Naive thymus-derived CD4-positive, alpha-beta T cell (primary cell): ENCODE measurements at places on chromosomes 3 and 15. TPM values are rescaled to one million over a fixed set of nuclear protein-coding genes. Genes with fewer than 3 reads are reported as not detected.

DNA sequence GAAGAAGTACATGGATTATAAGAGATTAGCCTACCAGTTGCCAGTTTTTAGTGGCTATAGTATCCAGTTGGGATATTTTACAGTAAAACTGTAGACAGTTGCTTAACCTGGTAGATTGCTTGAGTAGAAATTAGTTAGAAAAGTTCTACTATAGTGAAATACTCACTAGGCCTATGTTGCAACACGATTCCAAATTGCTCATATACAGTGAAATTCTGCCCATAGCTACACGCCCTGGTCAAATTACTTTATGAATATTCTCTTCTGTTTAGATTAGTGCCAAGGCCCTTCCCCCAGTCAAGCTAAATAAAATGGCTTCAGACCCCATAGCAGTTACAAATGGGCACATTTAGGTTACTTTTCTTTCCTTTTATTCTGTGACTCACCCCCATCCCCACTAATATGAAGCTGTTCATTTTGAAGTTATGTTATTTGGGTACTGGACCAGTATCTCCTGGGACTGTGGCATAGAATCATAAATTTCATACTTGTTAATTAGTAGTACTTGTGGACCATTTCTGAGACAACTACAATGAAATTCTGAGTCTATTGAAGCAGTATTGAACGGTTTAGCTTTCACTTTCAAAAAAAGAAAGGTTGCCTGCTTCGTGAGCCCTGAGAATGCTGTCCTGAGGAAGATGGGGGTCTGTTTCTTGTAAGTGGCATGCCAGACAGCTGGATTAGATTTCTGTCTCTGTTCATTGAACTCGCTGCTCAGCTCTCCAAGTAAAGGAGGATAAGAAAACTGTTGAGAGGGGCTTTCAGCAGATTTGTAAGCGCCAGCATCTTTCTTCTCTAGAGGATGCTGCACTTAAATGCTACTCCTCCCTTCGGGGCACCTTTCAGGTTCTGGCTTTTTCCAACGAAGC is 65.8 kb upstream of the CFAP20DC start:
- no peaks in the 10 kb centered on the region for H3K27me3 ChIP-seq
- no peak overlapping the region for H3K4me3 ChIP-seq
- no peaks in the 10 kb centered on the region for H3K4me1 ChIP-seq
- no peak overlapping the region for H3K27ac ChIP-seq
- DNase-seq, result no peak
- no peaks in the 10 kb centered on the region for H3K36me3 ChIP-seq

DNA sequence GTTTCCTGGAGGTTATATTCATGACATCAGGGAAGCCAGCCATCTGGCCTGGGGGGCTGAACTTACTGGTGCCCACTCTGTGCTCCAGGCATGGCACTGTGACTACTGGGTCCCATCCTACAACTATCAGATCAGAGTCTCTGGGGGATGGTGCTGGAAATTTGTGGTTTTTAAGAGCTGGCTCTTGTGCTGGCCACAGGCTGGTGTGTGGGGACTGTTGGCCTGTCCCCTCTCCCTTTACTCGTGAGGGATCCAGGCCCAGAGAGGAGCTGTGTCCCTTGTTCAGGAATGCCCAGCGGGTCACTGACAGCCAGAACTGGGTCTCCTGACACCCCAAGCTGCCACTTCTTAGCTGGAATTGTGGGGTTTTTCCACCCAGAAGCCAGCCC is 44.5 kb upstream of the SEC22A start:
- no peak for DNase-seq
- no peak overlapping the region for H3K4me3 ChIP-seq
- H3K27ac ChIP-seq, result no peak overlapping the region
- no peaks in the 10 kb centered on the region for H3K4me1 ChIP-seq

- no peak for DNase-seq
- H3K4me1 ChIP-seq, result no peaks in the 10 kb centered on the region
- no peaks in the 10 kb centered on the region for H3K27me3 ChIP-seq
Measured at GRCh38 chr15:22989576-22990477, 9.7 kb upstream of the CYFIP1 start.

- no peaks in the 10 kb centered on the region for H3K27me3 ChIP-seq
- no peaks in the 10 kb centered on the region for H3K36me3 ChIP-seq
- H3K27ac ChIP-seq, result peak overlapping the region; percentile 73
- no peak for DNase-seq
Measured at GRCh38 chr15:25848325-25848724, 14.8 kb downstream of the ATP10A start.

- no peaks in the 10 kb centered on the region for H3K27me3 ChIP-seq
- no peak for DNase-seq
- H3K4me3 ChIP-seq, result no peak overlapping the region
- H3K4me1 ChIP-seq, result no peaks in the 10 kb centered on the region
Measured at GRCh38 chr3:181103605-181104004, 114.1 kb upstream of the DNAJC19 start.

DNA sequence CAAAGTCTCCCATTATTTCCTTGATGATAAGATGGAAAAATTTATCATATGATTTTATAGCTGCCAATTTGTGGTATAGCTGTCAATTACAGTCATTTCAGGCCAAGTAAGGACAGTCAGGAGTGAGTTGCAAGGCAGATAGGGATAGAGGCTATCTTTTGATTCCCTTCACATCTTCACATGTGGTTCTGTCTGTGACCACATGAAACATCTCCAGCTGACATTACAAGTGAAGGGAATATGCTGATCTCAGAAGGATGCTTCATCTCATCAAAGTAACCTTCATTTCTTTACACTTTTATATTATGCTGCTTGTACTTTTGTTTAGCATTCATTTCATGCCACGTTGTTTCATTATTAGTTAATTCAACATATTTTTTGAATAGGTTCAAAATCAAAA is 136.9 kb upstream of the CFAP20DC start:
- H3K4me3 ChIP-seq, result no peak overlapping the region
- H3K4me1 ChIP-seq, result no peaks in the 10 kb centered on the region
- no peak for DNase-seq
- no peak overlapping the region for H3K27ac ChIP-seq
- H3K27me3 ChIP-seq, result no peaks in the 10 kb centered on the region

DNA sequence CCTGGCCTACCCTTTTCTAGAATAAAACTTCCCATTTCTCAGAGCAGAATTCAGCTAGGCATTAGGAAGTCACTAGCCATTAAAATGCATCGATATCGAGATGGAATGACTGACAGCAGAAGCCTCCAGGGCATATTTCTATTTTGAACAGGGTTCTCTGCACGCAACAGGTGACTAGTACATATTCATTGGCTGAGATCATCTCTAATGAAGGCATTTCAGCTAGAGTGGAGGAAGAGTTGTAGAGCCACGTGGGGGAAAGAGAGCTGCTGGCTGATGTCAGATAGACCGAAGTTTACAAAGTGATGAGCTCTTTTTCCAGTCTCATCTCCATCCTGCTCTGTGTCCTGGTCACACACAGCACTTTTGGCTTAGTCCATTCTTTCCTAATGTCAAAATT is 7.5 kb downstream of the TMEM40 start:
- H3K36me3 ChIP-seq, result no peaks in the 10 kb centered on the region
- no peaks in the 10 kb centered on the region for H3K4me1 ChIP-seq
- no peaks in the 10 kb centered on the region for H3K27me3 ChIP-seq
- no peak overlapping the region for H3K27ac ChIP-seq
- no peak overlapping the region for H3K4me3 ChIP-seq

DNA sequence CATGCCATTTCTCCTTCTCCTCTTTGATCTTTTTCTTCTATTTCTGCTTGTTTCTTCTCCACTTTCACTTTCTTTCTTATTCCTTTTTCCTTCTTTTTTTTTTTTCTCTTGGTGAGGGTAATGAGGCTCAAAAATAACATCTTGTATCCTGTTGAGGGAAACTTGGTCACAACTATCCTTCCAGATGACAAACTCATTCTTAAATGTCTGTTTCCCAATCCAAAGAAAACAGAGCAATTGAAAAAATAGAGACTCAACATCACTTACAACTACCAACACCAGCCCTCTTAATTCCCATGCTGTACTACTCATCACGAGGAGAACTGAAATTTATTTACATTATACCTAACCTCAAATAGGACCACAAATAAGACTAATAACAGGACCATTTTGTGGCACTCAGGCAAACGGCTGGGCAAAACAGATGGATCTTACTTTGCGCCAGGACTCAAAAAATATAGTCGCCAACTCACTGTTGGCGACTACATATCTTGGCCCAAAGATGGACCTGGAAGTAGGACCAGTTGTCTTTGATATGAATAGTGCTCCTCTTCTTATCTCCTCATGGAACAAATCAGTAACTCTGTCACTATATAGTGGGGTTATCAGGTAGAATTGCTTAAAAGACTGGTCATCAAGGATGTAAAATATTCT is 343.9 kb downstream of the ZBTB20 start:
- H3K27me3 ChIP-seq, result no peaks in the 10 kb centered on the region
- H3K27ac ChIP-seq, result no peak overlapping the region
- H3K4me1 ChIP-seq, result no peaks in the 10 kb centered on the region
- no peak overlapping the region for H3K4me3 ChIP-seq
- H3K36me3 ChIP-seq, result no peaks in the 10 kb centered on the region

- no peak overlapping the region for H3K4me3 ChIP-seq
- no peak overlapping the region for H3K27ac ChIP-seq
- no peak for DNase-seq
- no peaks in the 10 kb centered on the region for H3K27me3 ChIP-seq
Measured at GRCh38 chr15:69009341-69009740, 5.2 kb upstream of the NOX5 start.

GRCh38 chr15:35657679-35658311 is 111.8 kb upstream of the DPH6 start:
- H3K27me3 ChIP-seq, result no peaks in the 10 kb centered on the region
- DNase-seq, result no peak
- H3K27ac ChIP-seq, result no peak overlapping the region
- H3K4me3 ChIP-seq, result no peak overlapping the region
- H3K36me3 ChIP-seq, result no peaks in the 10 kb centered on the region

GRCh38 chr3:62261736-62262135 is 111.6 kb downstream of the FEZF2 start:
- no peaks in the 10 kb centered on the region for H3K27me3 ChIP-seq
- DNase-seq, result no peak
- H3K4me1 ChIP-seq, result no peaks in the 10 kb centered on the region
- no peak overlapping the region for H3K4me3 ChIP-seq

GRCh38 chr3:43432462-43432861 is 146.1 kb downstream of the SNRK start:
- H3K27ac ChIP-seq, result no peak overlapping the region
- no peaks in the 10 kb centered on the region for H3K27me3 ChIP-seq
- no peak overlapping the region for H3K4me3 ChIP-seq
- no peaks in the 10 kb centered on the region for H3K36me3 ChIP-seq
- H3K4me1 ChIP-seq, result no peaks in the 10 kb centered on the region

DNA sequence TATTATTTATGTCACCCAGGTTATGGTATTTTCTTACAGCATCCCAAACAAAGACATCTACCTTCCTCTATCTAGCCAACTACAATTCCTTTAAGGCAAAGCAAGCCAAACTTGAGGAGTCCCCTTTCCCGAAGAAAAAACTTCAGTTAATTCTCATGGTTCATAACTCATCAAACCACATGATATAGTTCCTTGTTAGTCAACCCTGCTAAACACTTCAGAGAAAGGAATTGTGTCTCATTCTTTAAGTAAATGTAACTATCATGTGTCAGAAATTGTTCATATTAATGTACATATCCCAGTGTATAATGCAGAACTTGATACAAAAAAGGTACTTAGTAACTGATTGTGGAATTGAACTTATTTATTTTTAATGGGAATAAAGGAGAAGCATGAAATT is 44.4 kb downstream of the ST3GAL6 start:
- DNase-seq, result no peak
- H3K4me3 ChIP-seq, result no peak overlapping the region
- H3K36me3 ChIP-seq, result no peaks in the 10 kb centered on the region

DNA sequence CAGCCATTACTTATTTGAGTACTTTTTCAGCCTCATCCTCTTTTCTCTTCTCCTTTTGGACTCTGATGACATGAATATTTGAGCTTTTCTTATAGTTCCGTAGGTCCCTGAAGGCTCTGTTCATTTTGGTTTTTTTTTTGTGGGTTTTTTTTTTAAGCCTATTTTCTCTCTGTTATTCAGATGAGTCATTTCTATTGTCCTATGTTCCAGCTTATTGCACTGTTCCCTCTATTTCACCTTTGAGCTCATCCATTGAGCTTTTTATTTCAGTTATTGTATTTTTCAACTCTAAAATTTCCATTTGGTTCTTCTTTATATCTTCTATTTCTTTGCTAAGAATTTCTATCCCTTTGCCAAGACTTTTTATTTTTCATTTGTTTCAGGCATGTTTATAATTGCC is 7.2 kb upstream of the MGLL start:
- H3K27ac ChIP-seq, result no peak overlapping the region
- H3K36me3 ChIP-seq, result no peaks in the 10 kb centered on the region
- no peak for DNase-seq
- H3K4me1 ChIP-seq, result no peaks in the 10 kb centered on the region

DNA sequence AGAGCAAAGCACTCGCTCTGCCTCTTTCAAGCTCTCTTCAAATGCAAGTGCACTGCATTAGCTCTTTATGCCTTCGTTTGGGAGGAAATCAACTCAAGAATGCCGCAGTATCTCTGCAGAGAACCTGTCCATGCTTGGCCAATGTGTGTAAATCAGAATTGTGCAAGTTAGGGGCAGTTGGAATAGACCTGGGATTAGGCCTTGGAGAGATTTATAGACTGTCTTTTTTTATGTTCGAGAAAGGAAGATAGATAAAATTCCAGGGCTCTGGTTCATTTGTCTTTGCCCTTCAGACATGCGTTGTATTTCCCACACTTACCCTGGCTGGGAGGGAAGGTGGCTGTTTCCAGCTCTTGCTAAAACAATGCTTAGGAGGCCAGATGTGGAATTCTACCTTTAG is 163.7 kb downstream of the MOBP start:
- no peak overlapping the region for H3K4me3 ChIP-seq
- no peaks in the 10 kb centered on the region for H3K4me1 ChIP-seq
- DNase-seq, result no peak
- H3K27ac ChIP-seq, result no peak overlapping the region

- H3K36me3 ChIP-seq, result no peaks in the 10 kb centered on the region
- no peaks in the 10 kb centered on the region for H3K27me3 ChIP-seq
- DNase-seq, result no peak
- H3K4me3 ChIP-seq, result no peak overlapping the region
- no peak overlapping the region for H3K27ac ChIP-seq
Measured at GRCh38 chr3:82157952-82158351, 396.5 kb upstream of the GBE1 start.

- no peaks in the 10 kb centered on the region for H3K36me3 ChIP-seq
- no peaks in the 10 kb centered on the region for H3K4me1 ChIP-seq
- no peak overlapping the region for H3K27ac ChIP-seq
- H3K27me3 ChIP-seq, result no peaks in the 10 kb centered on the region
- no peak for DNase-seq
Measured at GRCh38 chr3:143480344-143480743, 360.8 kb downstream of the CHST2 start.

- no peaks in the 10 kb centered on the region for H3K36me3 ChIP-seq
- H3K27ac ChIP-seq, result no peak overlapping the region
Measured at GRCh38 chr3:190105876-190106275, 14.8 kb downstream of the P3H2 start.

The ZNF774 gene
- 0.41 TPM for total RNA-seq

The RAB6B gene
- total RNA-seq, result not detected

The ADCY5 gene
- not detected for total RNA-seq

The IL17RC gene
- 1.00 TPM for total RNA-seq

The PATL2 gene
- 37.4 TPM for total RNA-seq

The BUB1B gene
- 1.2 TPM for total RNA-seq

The AMOTL2 gene
- total RNA-seq, result not detected

The SUMF1 gene
- total RNA-seq, result 16.0 TPM

The TMEM115 gene
- 19.9 and 20.4 TPM in 2 replicates for total RNA-seq

The CCR3 gene
- 7.4 TPM for total RNA-seq

The SEMA3B gene
- total RNA-seq, result 0.48 and 0.80 TPM in 2 replicates

The BMF gene
- 20.0 TPM for total RNA-seq
